ENCODE measurements at places on chromosomes 16 and 17.
A peak's percentile ranks its signal among the peaks of the same experiment; 100 is the strongest.

DNA sequence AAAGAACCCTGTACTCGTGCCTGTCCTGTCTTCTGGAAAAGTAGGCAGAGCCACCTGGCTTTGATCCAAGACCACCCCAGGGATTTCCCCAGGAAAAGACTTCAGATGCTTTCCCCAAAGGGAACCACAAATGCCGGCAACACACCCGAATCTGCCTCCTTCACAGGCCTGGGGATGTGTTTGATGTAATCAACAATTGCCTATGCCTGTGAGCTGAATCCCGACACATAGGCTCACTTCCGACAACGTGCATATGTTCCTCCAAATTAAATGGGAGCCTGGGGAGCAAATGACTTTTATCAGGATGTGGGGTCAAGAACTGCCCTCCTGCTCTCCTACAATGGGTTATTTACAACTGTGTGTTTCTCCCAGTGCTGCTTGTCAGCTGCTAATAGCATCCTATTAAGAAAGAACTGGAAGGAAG, 535.2 kb upstream of the CDH11 start:
- DNase-seq = no peak

DNA sequence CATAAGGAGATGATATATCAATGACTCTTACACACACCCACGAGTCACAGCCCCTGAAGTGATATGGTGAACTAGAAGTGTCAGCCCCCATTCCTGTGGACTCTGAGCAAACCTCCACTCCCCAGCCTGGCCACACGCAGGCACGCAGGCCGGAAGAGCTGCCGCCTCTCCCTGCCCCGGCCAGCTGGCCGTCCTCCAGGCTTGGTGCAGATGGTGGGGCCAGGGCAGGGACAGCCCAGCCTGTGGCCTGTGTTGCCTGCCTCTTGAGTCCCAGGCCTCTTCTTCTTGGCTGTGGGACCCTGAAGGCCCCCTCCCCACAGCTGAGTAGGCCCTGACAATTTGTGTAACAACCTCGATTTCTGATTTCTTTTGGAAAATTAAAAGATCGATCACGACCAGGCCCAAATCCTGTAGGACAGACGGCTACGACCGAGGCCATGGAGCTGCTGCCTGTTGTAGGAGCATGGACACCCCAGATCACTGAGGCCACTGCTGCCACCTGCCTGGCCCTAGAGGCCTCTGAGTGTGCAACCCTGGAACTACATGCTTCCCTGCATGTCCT, 10.0 kb upstream of the MPRIP start:
- DNase-seq = no peak

- DNase-seq = no peak
Measured at GRCh38 chr17:70810609-70811008, 641.3 kb downstream of the KCNJ2 start.

DNA sequence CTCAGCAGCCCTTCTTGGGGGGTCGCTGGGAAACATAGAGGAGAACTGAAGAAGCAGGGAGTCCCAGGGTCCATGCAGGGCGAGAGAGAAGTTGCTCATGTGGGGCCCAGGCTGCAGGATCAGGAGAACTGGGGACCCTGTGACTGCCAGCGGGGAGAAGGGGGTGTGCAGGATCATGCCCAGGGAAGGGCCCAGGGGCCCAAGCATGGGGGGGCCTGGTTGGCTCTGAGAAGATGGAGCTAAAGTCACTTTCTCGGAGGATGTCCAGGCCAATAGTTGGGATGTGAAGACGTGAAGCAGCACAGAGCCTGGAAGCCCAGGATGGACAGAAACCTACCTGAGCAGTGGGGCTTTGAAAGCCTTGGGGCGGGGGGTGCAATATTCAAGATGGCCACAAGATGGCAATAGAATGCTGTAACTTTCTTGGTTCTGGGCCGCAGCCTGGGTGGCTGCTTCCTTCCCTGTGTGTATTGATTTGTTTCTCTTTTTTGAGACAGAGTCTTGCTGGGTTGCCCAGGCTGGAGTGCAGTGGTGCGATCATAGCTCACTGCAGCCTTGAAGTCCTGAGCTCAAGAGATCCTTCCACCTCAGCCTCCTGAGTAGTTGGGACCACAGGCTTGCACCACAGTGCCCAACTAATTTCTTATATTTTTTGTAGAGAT, 3.4 kb downstream of the STH start:
- peak; percentile 51 for DNase-seq

DNA sequence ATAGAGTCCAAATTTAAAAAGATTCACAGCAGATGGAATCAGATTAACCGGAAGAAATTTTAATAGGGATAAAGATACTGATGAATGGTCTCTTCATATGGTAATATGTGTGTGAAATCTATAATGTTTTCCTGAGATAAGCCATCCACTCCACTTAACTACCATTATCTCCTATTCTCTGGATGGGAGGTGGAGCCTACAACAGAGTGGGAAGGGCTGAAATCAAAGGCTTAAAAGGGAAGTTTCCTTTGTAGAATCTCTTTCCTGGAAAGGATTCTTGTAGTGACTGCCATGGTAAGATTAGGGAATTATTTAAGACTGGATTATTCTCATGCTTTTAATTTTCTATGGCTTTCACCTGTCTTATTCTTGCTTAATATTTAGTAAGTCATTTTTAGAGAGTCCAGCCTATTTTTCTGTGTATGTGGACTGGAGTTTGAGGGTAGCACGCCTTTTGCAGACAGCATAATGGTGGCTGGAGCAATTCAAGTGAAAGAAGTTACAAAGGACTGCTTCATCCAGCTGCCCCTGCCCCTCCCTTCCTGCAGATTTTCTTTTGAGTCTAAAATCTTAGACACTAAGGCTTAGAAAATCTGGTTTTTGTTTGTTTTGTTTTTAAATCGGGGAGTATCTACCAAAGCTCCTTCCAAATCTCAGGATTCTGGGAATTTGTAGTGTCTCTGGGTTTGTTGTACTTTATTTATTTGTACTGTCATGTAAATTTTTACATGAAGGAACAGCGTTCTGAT, 26.5 kb downstream of the KAT7 start:
- DNase-seq = no peak

GRCh38 chr17:34420254-34420766, 57.3 kb upstream of the CCL1 start:
- DNase-seq = peak; percentile 49

DNA sequence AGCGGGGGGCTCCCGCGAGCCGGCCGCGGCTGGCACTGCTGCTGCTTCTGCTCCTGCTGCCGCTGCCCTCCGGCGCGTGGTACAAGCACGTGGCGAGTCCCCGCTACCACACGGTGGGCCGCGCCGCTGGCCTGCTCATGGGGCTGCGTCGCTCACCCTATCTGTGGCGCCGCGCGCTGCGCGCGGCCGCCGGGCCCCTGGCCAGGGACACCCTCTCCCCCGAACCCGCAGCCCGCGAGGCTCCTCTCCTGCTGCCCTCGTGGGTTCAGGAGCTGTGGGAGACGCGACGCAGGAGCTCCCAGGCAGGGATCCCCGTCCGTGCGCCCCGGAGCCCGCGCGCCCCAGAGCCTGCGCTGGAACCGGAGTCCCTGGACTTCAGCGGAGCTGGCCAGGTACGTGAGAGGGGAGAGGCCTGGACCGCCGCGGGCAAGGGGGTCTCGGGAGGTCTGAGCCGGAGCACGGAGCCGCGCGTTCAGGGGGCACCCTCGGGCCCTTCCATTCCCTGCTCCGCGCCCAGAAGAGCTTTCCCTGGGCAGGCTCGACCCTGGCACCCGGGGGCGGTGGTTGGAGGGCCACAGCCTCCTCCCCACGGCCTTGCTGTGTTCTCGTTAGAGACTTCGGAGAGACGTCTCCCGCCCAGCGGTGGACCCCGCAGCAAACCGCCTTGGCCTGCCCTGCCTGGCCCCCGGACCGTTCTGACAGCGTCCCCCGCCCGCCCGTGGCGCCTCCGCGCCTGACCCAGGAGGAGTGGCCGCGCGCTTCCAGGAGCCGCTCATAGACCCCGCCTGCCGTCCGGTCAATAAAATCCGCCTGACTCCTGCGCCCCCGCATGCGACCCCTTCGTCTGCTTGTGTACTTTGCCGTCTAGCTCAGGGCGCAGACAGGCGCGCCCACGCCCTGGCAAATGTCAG, 591 bp downstream of the NPW start:
- no peak for DNase-seq

- DNase-seq = no peak
Measured at GRCh38 chr17:80696456-80696855, 151.8 kb downstream of the RPTOR start.

DNA sequence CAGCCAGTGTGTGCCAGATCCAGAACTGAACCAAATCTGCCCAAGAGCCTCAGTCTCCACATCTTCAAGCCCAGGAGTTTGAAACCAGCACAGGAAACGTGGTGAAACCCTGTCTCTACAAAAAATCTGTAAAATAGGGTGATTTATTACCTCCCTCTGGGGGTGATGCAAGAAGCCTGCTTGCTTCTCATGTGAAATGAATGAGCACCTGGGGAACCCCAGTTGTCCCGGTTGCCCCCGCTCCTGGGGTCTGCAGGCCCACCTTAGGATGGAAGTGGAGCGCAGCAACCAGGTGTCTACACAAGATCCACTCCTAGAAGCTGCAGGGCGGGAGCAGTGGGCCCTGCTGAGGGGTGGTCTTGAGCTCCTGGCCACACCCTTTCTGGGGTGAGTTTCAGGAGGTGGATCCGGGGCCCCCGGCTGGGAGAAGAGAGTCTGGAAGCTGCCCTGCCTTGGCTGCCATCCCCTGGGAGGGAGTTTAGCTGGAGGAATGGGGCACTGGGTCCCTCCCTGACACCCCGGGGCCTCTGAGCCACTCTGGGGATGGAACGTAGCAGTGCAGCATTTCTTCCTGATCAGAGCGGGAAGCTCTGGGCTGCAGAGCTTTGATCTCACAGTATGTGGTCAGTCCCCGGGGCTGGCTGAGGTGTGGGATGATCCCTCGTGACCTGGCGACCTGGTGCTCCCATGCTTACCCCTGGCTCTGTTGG, 117.8 kb downstream of the RAB11FIP4 start:
- no peak for DNase-seq

DNA sequence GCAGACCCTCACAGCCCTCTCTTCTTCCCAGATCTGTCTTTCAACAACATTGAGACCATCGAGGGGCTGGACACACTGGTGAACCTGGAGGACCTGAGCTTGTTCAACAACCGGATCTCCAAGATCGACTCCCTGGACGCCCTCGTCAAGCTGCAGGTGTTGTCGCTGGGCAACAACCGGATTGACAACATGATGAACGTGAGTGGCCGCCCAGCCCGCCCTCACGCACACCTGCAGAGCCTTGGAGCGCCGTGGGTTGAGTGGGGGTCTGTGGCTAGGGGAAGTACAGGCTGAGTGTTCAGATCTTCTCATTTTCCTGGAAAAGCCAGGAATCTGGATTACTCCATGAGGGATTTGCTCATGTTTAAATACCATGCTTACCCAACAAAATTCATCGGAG, 15.2 kb downstream of the DRC3 start:
- DNase-seq = no peak

- DNase-seq = no peak
Measured at GRCh38 chr17:42579794-42580551, 2.4 kb upstream of the PSMC3IP start.

DNA sequence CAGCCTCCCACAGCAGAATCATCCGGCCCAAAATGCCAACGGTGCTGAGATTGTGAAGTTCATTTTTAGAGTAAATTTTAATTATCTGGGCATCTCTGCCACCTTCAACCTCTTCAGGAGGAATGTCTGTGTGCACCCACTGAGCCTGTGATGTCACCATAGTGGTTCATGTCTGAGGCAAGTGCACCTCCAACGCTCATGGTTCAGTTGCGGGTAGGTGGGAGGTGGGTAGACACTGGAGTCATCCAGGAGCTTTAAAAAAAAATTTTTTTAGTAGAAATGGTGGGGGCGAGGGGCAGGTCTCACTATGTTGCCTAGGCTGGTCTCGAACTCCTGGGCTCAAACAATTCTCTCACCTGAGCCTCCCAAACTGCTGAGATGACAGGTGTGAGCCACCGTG, 1.9 kb downstream of the FLYWCH1 start:
- no peak for DNase-seq

DNA sequence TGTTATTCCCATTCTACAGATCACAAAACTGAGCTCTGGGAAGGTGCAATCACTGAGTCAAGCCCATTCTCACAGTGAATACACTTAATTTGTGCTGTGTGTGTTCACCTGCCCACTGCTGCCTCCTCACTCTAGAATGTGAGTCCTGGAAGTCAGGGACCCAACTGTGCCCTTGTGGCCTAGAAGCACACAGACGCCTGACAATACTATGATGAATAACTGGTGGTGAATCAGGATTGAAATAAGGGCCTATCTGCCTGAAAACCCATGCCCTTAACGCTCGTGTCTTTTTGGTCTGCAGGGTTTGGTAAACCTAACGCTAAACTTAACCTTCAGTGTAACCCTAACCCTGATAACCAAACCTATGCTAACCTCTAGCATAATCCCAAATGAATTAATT, 80.3 kb downstream of the ZNF423 start:
- DNase-seq = no peak

DNA sequence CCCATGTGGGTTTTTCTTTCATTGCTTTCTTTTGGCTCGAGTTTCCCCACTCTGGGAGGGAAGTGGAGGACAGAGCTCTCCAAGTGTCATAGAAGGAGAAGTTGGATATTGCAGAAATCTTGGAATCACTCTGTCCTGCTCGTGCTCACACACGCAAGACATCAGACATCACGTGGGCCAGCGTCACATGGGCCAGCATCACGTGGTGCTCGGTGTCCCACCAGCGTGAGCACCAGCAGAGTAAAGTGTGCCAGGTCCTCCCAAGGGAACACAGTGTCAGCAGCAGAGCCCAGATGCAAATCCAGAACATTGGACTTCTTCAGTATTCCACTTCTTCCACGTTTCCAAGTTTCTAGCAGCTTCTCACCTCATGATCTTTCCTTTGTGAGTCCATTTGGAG, 327.0 kb downstream of the FOXL1 start:
- DNase-seq = no peak

DNA sequence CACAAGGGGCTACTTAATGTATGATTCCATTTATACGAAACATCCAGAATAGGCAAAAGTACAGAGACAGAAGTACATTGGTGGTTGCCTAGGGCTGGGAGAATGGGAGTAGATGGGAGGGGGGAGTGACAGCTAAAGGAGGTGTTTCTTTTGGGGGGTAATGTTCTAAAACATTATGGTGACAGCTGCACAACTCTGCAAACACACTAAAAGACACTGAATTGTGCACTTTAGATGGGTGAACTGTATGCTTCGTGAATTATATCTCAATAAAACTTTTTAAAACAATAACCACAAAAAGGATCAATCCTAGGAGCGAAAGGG, 661 bp downstream of the LYRM9 start:
- no peak for DNase-seq

- DNase-seq = no peak
Measured at GRCh38 chr17:43155666-43156065, 15.3 kb upstream of the NBR1 start.

Measured in activated CD8-positive, alpha-beta memory T cell treated with anti-CD3 and anti-CD28 coated beads for 48 hours (primary cell).